ENCODE measurements at places on chromosomes 3 and 15.

GRCh38 chr15:99435877-99436541 is 129.8 kb upstream of the MEF2A start:
- DNase-seq = no peak

- no peak for DNase-seq
Measured at GRCh38 chr3:53695324-53695690, 150.9 kb downstream of the CHDH start.

DNA sequence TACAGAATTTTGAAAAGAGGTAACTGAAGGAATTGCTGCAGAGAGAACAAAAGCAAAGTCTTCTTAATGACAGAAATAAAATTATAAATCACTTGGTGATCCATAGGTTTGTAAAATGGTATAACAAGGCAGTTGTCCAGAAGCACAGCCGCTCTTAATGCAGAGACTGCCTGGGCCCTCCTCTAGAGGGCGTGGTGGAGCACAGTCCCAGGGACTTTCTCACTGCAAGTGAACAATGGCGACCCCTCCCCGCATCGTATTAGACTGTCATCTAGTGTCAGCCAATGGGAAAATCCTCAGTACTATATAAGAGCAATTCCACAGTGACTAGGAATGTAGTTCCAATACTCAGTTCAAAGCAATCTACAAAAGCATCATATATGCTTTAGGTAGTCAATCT is 26.4 kb upstream of the ZBED2 start:
- DNase-seq = no peak

- no peak for DNase-seq
Measured at GRCh38 chr3:24457719-24458118, 36.9 kb downstream of the THRB start.

DNA sequence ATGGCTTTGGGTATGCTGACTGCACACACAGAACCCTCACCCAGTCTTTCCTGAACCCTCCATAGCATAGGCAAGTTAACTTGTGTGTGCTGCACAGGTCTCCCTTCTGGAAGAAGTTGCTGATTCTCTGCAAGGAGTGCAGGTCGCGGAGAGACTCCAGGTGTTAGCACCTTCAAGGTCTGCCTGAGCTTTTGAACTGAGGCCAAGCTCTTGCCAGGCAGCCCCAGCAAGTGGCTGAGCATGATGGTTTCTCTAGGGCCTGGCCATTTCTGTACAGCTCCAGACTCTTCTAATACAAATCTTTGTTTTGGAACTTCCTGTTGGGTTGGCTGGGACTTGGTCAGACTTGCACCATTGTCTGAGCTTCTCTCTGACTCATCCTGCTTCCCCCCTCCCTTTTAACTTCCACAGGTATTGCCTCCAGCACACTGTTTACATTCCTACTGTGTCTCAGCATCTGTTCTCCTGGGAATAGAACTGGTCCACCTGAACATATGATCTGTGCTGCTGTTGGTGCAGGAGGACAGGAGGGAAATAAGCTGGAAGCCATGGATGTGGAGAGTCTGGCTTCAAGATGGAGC is 53.3 kb downstream of the KY start:
- no peak for DNase-seq

DNA sequence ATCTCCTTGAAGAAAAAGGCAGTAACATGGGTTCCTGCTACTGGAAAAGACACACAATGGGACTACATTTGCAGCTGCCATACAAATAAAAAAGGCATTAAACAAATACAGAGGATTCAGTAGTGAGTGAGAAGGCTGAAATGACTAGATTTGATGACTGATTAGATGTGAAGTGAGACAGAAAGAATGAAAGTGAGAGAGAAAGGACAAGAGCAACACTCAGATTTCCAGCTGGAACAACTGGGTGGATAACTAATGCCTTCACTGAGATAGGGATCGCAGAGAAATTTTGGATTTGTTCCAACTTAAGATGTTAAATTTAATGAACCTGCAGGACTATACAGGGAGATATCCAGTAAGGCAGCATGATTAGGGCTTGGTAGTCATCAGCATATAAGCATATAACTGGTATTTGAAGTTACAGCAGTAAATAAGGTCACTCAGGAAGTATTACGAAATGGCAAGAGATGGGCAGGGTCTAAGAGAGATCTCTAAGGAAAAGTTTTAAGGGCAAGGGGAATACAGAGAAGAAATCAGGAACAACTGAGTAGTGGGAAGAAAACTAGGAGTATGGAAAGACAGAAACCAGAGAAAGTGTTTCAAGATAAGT is 8.2 kb downstream of the OSBPL11 start:
- DNase-seq = no peak

Measured in activated CD8-positive, alpha-beta memory T cell treated with anti-CD3 and anti-CD28 coated beads for 48 hours (primary cell).